Stimulated activated CD8-positive, alpha-beta memory T cell treated with anti-CD3 and anti-CD28 coated beads, Interleukin-7, amount 100 ng/mL, for 1 hour (primary cell): ENCODE measurements at places on chromosomes 4 and X.

GRCh38 chr4:148998719-148999118 is 556.5 kb upstream of the NR3C2 start:
- no peak for DNase-seq

DNA sequence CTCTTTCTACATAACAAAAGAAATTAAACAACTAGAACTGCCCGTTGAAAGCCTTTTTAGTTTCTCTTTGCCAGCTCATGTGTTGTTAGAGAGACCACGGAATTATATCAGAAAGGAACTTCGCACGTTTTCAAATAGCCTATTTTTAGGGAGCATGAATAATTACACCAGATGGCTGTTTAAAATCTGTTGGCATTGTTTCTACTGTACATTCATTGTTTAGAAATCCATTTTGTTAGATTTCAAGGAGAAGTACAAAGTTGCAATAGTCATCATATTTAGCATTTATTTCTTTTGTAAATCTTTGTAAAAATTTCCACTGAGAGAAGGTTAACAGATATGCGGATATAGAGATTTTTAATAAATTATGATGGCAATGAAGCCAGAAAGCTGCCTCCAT is 403.0 kb upstream of the HS3ST1 start:
- DNase-seq: no peak

- DNase-seq: no peak
Observed at GRCh38 chr4:82268826-82269193, 105.0 kb downstream of the HNRNPD start.

- no peak for DNase-seq
Observed at GRCh38 chrX:136260776-136261175, 9.6 kb upstream of the MAP7D3 start.
